ENCODE measurements at places on chromosomes 1 and 21.
A peak's percentile ranks its signal among the peaks of the same experiment; 100 is the strongest.

- DNase-seq = no peak
Measured at GRCh38 chr1:167409183-167409582, 109.1 kb downstream of the CD247 start.

DNA sequence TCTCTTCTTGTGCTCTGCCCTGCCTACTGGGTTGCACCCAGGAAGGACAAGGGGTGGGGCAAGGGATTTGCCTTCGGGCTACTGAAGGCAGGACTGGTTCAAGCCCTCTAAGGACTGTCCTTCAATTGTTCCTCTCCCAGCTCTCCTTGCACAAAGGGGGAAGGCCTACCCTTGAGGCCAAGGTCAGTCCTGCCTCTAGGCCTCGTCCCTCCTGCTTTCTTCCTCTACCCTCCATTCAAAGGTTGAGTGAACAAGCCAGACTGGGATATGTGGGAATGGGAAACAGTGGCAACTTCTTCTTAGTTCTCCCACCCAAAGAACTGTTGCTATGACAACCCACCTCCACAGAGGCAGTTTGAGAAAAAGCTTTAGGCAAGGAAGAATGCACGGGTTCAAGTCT is 2.7 kb downstream of the LURAP1 start:
- DNase-seq = peak; percentile 56

GRCh38 chr1:180720753-180721152 is 88.9 kb downstream of the XPR1 start:
- no peak for DNase-seq

- peak; percentile 98 for DNase-seq
Measured at GRCh38 chr21:44869781-44870747, 3.4 kb downstream of the PTTG1IP start.

DNA sequence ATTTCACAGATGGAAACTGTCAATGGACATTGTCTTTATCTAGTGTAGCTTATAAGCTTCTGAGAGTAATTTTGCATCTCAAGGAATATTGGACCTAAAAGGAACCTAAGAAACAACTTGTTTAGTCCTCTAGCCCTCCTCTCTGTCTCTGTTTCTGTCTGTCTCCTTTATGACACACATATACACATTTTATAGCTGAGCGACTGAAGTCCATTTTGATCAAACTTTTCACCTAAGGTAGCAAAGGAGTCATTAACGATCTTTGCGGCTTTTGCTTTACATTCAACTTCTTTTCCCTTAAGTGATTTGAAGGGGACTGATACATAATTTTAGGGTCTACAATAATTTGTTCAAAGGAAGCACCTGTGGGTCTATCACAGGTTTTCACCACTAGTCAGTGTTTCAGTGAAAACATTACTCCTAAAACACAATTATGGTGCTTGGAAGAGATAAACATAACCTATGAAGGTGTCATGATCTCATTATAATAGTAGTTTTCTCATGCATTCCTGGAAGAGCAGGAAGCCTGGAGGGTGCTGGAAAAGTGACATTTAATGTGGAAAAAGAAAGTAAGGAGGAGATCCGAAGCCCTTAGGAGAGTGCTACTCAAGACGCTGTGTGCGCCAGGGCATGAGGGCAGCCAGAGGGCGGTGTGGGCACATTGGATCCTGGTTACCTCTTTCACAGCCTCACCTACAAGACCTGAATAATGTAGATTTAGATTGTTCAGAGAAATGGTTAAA is 248.6 kb downstream of the DNM3 start:
- DNase-seq = no peak

DNA sequence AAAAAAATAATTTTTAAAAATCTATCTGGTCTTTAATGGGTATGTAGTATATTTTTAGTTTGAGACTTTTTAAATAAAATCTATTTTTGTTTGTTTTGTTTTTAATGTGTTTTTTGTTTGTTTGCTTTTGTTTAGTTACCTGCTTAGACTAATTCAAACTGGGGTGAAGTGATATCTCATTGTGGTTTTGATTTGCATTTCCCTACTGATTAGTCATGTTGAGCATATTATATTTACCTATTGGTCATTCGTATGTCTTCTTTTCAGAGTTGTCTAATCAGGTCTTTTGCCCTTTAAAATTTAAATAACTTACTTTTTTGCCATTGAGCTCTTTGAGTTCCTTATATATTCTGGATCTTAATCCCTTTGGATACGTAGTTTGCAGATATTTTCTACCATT is 20.3 kb downstream of the CD1B start:
- DNase-seq = no peak

- no peak for DNase-seq
Measured at GRCh38 chr1:197150336-197151005, 4.0 kb upstream of the ASPM start.

DNA sequence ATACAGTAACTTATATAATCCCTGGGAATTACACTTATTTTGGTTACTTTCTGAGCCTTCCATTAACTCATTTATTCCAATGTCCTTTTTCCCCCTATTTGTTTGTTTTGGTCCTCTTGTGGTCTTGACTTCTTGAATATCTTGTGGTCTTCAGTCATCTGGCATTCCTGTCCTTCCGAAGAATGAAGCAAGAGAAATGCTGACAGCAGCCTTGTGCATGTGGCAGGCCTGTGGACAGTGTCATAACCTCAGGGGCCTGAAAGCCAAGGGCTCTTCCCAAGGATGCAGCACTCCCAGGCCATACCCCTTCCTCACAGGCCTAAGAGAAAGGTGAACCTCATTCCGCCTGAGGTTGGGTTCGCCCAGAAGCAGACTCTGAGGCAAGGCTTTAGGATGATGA is 470.2 kb downstream of the DISC1 start:
- DNase-seq = no peak

DNA sequence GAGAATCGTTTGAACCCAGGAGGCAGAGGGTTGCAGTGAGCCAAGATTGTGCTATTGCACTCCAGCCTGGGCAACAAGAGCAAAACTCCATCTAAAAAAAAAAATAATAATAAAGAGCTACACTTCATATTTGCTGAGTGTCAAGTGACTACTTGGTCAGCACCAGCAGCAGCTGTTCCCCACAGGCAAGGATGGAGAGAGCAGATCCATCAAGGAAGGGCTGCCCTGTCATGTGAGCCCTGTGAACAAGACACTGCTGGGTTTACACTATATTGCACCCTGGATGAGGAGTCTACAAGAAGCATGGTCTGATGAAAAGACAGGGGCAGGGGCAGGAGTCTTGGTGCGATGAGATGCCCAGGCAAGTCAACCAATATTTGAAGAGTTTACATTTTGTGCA is 3.6 kb downstream of the CTNNBIP1 start:
- no peak for DNase-seq

DNA sequence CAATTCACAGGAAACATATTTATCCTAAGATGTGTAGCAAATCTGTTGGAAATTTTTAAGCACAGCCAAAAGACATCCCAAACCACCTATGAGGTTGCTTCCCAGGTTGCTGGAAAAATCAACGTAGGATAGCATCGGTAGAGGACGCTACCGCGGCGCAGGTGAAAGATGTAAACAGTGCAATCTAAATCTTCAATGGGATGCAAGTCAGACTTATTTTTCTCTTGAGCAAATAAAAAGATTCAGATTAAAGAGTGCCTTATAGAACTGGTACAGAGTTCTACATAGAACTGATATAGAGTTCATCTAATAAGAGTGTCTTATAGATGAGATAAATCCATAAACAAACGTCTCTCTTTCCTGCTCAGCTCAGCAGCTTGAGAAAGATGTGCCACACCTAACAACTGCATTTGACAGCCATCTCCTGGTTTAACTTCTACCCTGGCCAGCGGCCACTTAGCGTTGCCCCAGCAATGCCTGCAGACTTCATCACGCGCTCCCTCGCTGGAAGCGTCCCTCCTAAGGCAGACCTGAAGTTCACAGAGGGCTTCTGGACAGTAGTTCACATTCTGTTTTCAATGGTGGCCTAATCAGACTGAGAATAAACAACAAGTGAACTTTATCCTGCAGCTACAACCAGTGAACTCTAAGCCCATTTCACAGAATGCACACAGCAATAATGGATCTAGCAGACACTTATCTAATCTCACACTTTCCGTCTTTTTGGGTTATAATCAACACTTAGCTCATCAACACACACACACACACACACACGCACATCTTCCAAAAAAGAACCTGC is 164.5 kb downstream of the TOMM20 start:
- peak; percentile 68 for DNase-seq

- no peak for DNase-seq
Measured at GRCh38 chr1:53038566-53038965, 23.4 kb upstream of the PODN start.

DNA sequence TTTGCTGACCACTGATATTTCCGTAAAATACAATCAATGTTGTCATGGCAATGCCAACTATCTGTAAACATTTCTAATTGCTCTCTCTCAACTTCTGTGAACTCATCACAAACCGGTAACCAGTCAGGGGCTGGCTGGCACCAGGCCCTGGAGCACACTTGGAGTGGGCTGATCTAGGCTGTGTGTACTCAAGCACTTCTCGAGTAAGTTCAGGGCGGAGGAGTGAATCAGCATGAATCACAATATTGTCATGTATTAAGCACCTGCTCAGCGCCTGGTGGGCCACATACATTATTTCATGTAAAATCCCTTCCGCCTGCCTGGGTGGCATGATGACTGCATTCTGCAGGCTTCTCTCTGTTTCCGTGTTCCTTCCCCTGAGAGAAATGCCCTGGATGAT is 212.4 kb downstream of the FOXD2 start:
- peak; percentile 85 for DNase-seq

DNA sequence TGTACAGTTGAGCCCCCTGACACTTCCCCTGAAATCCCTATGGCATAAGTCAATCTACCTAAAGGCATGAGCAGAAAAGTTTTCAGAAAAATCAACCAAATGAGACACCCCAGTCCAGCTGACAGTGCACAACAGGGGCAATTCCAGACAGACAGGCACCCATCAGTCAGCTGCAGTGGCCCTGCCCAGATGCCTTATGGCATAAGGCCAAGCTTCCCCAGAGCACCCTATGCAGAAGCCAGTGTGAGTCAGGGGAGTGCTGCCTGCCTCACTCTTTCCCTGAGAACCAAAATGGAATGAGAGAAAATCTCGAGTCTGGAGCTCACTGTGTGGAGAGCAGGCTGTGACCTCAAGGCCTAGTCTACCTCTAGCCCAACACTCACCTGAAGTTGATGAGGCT is 38.1 kb downstream of the MRAP start:
- DNase-seq = no peak

DNA sequence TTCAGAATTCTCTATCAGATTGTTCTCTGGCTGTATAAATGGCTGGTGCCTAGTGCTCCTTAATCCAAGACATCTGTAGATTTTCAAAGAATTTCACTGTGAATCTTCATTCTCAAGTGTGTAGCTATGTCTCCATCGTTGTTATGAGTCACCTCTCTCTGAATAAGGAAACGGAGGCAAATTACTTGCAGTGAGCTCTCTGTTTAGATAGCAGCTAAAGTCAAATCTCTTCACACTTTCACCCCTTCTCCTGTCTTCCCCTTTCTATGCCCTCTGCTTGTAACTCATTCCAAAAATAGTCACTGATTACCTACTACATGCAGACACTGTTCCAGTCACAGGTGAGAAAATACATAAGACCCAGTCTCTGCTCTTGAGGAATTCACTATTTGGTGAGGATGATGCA is 39.7 kb downstream of the CHML start:
- DNase-seq = no peak

DNA sequence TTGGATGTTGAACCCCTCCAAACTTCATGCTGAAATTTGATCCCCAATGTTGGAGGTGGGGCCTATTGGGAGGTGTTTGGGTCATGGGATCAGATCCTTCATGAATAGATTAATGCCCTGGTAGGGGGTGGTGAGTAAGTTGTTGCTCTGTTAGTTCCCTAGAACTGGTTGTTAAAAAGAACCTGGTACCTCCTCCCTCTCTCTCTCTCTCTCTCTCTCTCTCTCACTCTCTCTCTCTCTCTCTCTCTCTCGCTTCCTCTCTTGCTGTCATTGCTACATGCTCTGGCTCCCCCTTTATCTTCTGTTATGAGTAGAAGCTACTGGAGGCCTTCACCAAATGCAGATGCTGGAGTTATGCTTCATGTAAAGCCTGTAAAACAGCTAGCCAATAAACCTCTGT is 498.2 kb upstream of the NR5A2 start:
- DNase-seq = no peak

- DNase-seq = no peak
Measured at GRCh38 chr1:73979684-73980083, 218.3 kb downstream of the LRRIQ3 start.

- peak; percentile 44 for DNase-seq
Measured at GRCh38 chr1:24745711-24746413, 615 bp downstream of the CLIC4 start.

- no peak for DNase-seq
Measured at GRCh38 chr1:31751822-31752241, 12.3 kb downstream of the ADGRB2 start.

- DNase-seq = peak; percentile 83
Measured at GRCh38 chr1:112509005-112509659, 367 bp downstream of the WNT2B start.

GRCh38 chr1:76727520-76727919 is 139.8 kb upstream of the ST6GALNAC5 start:
- no peak for DNase-seq

- DNase-seq = peak; percentile 55
Measured at GRCh38 chr1:203954788-203955552, 93.6 kb downstream of the SNRPE start.

DNA sequence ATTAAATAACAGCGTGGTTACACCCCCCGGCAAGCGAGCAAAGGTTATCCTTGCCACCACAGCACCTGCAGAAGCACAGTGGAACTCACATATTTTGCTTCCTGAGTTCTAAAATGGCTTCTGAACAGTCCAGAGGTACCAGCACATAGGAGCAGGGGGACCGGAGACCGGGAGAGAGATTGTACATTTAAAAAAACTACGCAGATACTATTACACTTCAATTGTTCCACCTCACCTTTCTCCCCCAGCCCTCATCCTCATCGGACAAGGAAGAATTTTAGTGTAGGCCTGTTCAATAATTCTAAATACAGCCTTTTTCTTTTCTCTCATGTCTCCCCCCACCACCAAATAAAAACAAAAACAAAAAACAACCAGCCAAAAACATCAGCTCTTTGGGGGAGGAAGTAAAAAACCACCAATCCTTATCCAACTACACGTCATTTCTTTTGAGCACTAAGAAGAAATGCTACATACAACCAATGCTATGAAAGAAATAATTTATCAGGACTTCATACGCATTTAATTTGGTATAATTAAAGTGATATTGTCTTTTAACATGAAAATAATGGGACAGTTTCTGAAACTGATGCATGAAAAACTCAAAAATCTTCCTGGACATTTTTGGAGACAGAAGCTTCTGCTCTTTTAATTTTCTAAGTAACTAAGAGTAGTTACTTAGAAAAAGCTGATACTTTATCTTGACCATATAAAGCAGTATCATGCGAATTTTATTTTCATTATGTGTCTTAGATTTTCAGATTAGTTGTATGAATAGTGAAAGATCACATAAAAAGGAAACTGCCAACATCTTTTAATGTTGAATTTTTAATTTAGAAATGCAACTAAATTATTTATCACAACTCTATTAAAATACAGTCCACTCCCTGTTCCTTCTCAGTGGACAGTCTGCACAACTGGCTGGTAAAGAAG is 9.1 kb downstream of the CDKN2C start:
- no peak for DNase-seq

GRCh38 chr1:113133759-113134158 is 60.8 kb downstream of the LRIG2 start:
- DNase-seq = no peak

GRCh38 chr1:1752636-1753606 is 25.3 kb downstream of the NADK start:
- DNase-seq = peak; percentile 66

- DNase-seq = no peak
Measured at GRCh38 chr1:174975764-174976163, 24.0 kb upstream of the CACYBP start.

- DNase-seq = no peak
Measured at GRCh38 chr1:190172651-190173430, 304.8 kb downstream of the BRINP3 start.
